ENCODE measurements at places on chromosomes 6 and 20.

GRCh38 chr6:29743568-29743967, 20.3 kb downstream of the HLA-F start:
- DNase-seq, result no peak
- H3K36me3 ChIP-seq, result no peaks in the 10 kb centered on the region
- no peak overlapping the region for H3K4me3 ChIP-seq
- H3K4me1 ChIP-seq, result peaks cover 8% of the 10 kb centered on the region

GRCh38 chr20:13105864-13106457, 97.2 kb downstream of the SPTLC3 start:
- H3K4me1 ChIP-seq, result peaks cover 7% of the 10 kb centered on the region
- H3K27me3 ChIP-seq, result no peaks in the 10 kb centered on the region
- DNase-seq, result no peak
- no peak overlapping the region for H3K27ac ChIP-seq
- no peak overlapping the region for H3K4me3 ChIP-seq
- peaks cover 2% of the 10 kb centered on the region for H3K36me3 ChIP-seq

GRCh38 chr20:38007526-38007925, 25.7 kb downstream of the TTI1 start:
- peaks cover 11% of the 10 kb centered on the region for H3K4me1 ChIP-seq
- no peak overlapping the region for H3K27ac ChIP-seq
- DNase-seq, result no peak
- no peaks in the 10 kb centered on the region for H3K27me3 ChIP-seq

GRCh38 chr20:14667226-14667625, 329.8 kb upstream of the FLRT3 start:
- no peak for DNase-seq
- peak overlapping the region; percentile 62 for H3K27ac ChIP-seq
- peaks cover 1% of the 10 kb centered on the region for H3K27me3 ChIP-seq
- no peaks in the 10 kb centered on the region for H3K36me3 ChIP-seq
- peaks cover 38% of the 10 kb centered on the region for H3K4me1 ChIP-seq
- H3K4me3 ChIP-seq, result no peak overlapping the region

DNA sequence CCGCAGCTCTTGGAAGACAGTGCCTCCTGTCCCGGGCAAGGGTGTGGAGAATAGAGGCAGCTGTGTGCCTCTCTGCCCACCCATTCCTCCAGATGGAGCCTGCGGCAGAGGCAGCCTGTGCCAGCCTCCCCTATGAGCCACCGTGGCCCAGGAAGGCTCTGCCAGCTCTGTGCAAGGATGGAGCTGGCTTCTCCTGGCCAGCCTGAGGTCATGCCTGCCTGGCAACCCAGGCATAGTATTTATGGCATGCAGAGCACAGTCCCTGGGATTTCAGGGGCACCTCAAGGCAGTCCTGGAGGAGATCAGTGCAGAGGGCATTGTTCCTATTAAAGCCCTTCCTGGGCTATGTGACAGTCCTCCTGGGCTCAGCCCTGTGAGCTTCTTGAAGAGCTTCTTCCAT, 1.5 kb downstream of the EPB41L1 start:
- H3K27ac ChIP-seq, result no peak overlapping the region
- no peak overlapping the region for H3K4me3 ChIP-seq
- no peaks in the 10 kb centered on the region for H3K27me3 ChIP-seq
- peaks cover 23% of the 10 kb centered on the region for H3K4me1 ChIP-seq
- no peaks in the 10 kb centered on the region for H3K36me3 ChIP-seq
- no peak for DNase-seq

All from mesothelial cell of epicardium (in vitro differentiated cells).